Astrocyte (in vitro differentiated cells and primary cell): ENCODE measurements at places on chromosomes 2 and 18. TPM values are rescaled to one million over a fixed set of nuclear protein-coding genes. Genes with fewer than 3 reads are reported as not detected.
A peak's percentile ranks its signal among the peaks of the same experiment; 100 is the strongest.

RAX gene
- total RNA-seq, result not detected in 2 replicates

GRCh38 chr2:102792568-102793208 lies 30.9 kb downstream of the TMEM182 start:
- DNase-seq, result no peak

- no peak for DNase-seq
Measured at GRCh38 chr2:156242874-156243273, 89.6 kb downstream of the NR4A2 start.

- DNase-seq, result no peak
Measured at GRCh38 chr18:9108911-9109310, 6.4 kb downstream of the NDUFV2 start.

DNA sequence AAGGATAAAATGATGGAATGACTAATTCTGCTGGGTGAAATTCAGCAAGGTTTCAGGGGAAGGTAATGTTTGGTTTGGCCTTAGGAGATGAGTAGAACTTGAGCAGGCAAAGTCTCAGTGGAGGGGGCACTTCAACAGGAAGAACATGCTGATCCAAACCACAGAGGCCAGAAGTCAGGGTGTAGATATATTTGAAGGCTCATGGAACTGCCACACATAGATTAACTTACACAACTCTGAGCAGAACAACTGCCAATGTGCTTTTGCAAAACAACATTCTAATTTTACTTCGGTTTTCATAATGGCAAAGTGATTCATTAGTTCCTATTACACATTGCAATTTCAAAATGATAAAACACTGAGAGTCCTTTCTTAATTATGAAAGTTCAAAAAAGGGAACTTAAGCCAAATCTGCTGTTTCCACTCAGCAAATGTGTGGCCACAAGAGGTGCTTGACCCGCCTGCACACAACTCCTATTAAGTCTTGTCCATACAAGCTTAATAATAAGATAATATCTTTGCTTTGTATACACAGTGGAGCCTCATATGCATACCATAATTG lies 284.8 kb downstream of the MREG start:
- DNase-seq, result peak; percentile 99

DNA sequence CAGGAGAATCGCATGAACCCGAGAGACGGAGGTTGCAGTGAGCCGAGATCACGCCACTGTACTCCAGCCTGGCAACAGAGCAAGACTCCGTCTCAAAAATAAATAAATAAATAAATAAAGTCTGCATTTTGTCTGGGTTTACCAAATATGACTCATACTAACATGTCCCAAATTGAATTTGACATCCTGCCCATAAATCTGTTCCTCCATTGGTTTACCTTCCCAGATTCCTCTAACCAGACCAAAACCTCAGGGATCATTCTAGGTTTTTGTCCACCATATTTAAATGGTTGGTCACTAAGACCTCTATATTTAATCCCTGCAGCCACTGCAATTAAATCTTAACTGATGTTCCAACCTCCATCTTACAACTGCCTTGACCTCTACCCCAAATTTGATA lies 150.9 kb downstream of the ATAD2B start:
- no peak for DNase-seq

GRCh38 chr2:86768189-86768949 lies 22.3 kb downstream of the CD8A start:
- DNase-seq, result no peak

DNA sequence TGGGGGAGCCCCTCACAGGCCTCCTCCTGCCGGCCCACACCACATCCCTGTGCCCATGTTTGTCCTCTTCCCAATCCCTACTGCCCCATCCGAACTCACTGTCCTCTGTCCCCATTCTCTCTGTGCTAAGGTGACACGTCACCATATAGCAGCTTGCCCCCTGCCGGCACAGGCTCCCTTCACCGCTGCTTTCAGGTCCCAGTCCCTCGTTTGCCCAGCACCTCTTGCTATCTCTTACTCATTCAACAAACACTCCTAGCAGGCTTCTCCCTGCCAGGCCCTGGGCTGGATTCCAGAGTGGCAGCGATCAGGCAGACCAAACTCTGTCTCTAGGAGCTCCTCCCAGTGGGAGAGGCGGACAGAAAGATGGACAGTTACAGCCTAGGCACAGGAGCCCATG lies 74.3 kb downstream of the TFCP2L1 start:
- DNase-seq, result no peak

DNA sequence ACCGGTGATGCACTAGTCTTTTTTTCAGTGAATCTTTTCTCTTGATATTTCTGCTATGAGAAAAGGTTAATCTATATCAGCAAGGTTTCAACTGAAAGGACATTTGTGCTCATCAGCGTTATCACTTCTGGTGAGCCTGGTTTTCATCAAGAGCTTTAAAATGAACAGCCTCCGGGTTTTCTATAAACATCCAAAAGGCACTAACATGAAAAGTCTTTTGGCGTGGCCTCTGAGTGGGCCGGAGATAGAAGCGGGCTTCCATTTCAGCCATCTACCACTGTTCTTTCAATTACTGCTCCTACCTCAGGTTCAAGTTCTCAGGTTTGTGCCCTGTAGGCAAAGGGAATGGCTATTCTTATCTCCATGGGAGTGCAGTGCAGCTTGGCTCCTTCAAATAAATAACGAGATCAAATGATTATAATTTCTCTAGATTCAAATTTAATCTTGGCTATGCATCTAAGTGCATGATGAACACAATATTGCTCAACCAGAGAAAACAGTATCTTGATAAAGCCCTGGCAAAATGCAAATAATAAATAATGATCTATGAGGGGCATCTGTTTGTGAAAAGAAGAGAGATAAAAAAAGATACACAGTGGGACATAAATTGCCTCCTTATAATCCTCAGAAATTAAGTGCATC lies 314.8 kb downstream of the CDH2 start:
- DNase-seq, result no peak
